AG10803 (cell line): ENCODE measurements at places on chromosomes 6 and 20.

DNA sequence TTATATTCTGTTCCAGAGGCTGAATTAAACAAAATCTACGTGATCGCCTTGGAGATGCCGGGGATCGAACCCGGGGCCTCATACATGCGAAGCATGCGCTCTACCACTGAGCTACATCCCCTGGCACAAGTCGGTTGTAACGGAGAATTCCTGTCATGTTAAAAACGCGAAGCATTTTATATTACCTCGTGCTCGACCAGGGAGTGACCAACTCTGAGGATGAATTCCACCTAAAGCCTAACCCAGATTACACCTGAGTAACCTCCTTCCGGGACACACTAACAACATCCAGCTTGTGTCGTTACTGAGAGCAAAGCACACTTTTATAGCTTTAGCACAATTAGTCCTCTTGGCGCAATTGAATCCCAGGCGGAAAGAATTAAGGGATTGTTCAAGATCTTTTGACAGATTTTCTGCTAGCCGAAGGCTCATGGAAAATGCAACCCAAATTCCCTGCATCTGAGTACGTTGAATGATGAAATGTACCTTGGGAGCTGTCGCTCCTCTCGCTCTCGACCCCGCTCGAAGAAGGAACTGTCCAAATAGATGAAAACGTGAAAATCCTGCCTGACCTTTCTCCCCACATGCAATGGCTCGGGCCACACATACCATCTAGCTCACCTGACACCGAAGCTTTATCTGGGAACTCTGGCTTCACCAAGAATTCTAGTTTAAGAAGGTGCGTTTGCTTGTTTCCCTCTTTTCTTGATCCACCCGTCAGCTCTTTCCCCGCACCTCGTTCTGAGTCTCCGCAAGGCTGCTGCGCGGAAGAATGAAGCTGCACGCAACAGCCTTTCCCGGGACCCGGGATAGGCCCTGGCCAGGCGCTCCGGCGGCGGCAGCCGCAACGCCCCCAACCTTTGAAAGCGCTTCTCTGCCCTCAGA lies 148.3 kb downstream of the GPX5 start:
- DNase-seq, result peak; percentile 64

DNA sequence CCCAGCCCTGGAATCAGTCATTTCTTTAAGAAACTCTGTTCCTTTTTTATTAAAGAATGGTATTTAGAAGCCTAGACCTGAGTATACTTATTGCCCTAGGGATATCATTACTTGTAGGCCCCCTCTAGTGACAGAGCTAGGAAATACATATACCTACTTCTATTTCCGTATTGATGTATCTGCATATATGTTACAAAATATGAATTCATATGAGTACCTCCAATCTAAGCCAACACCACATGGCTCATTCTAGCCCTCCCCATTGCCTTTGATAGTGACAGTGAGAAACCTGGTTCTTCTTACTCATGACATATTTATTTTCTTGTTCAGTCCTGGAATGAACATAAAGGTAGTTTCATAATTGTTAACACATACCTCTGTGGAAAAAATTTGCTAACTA lies 137.2 kb downstream of the FARS2 start:
- DNase-seq, result peak; percentile 61

- DNase-seq, result no peak
Measured at GRCh38 chr20:19170148-19170547, 42.3 kb upstream of the SLC24A3 start.

DNA sequence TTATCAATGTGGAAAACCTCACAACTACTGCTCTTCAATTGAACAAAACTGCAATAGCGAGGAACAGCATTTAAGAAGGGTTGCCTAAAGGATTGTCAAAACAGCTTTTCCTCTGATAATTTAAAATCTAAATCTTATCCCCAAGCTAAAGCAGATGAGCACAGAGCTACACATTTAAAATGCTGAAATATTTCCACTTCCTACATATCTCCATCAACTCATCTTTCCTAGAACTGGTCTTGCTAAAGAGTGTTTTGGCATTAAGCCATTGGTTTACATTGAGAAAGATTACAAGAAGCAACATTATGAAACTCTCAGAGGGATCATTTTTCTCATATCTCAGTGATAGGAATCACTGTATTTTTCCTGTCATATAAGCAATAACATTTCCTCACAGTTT lies 3.6 kb downstream of the OR10C1 start:
- DNase-seq, result no peak

DNA sequence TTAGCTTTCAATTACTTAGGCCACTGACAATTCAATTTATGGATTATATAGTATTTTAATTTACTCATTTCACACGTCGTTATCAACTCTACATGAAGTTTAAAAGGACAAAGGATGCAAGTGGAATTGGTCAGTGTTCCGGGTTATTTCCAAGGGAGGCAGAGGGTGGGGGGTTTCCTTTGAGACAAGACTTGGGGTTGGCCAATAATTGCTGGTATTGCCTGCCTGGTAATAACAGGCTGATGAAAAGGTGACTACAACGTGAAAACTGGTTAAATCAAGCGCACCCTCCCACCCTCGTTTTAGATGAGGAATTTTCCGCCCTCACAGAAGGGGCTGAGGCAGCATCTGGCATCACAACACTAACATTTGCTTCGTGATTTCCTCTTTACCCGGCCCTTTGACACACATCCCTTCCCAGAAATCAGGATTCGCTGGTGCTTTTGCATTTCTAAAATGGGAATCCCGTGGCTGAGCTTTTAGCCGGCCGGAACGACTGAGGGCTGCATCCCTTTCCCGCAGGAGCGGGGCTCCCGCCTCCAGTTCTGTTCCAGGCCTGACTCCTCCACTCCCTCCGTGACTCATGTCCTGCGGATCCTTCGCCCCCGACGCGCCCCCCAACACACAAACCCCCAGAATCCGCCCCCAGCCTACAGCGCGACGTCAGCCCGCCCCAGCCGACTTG lies 999 bp upstream of the PIM1 start:
- DNase-seq, result no peak

DNA sequence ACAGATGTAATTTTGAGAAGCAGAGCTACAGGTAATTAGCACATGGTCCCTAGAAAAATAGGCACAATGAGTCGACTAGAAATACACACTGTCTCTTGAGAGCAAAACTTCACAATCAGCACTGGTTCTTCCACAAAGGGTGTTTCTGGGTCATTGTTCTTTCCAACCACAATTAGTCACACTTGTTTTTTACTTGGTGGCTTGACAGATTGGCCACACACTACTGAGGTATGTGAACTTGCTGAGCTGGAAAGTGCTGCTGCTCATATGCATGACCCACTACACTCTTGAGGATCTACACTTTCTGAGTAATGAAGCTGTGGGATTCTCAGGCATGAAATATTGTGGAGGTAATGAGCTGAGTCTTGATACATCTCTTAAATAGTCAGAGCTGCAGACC lies 347.7 kb downstream of the BCKDHB start:
- DNase-seq, result peak; percentile 98

- DNase-seq, result no peak
Measured at GRCh38 chr20:19761326-19761725, 3.3 kb downstream of the RIN2 start.

DNA sequence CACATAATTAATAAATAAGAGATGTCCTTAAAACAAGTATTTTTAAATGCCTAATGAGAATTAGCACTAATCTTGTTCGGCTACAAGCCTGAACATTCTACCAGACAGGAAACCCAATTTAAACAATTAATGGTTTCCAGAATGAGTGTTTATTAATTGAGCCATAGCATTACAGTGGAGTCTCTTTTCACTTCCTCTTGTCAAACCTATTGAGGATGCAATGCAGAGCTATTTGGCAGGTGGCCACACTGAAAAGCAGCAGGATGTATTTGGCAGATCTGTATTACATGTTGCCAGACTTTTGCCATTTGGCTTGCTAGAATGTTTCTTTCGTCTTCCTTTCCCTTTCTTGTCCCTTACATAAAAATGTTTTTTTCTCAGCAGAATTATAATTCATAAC lies 475.2 kb upstream of the MARCKS start:
- DNase-seq, result peak; percentile 82
